ENCODE measurements at places on chromosomes 2 and 18.

DNA sequence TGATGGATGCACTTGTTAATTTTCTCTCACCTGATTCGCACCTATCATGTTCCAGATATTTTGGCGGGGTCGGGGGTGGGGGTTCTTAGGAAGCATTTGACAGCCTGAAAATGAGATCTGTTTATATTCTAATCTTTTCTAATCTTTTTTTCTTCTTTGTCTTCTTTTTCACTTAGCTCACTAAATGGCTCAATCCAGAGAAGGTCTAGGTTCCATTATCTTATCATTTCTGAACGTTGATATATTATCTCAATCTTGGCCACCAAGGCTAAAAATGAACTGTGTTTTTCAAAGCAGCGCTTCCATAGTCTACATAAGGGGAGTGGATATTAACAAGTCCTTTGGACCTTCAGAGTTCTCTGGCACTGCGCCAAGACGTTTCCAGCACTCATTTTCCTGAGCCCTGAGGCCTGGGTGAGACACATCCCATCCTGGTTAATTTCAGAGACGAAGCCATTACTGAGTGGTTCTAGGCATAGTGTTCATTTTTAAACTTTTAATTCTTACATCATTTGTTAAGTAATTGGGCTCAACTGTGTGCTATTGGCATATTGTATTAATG is 229.0 kb downstream of the SOX11 start:
- no peak for DNase-seq

DNA sequence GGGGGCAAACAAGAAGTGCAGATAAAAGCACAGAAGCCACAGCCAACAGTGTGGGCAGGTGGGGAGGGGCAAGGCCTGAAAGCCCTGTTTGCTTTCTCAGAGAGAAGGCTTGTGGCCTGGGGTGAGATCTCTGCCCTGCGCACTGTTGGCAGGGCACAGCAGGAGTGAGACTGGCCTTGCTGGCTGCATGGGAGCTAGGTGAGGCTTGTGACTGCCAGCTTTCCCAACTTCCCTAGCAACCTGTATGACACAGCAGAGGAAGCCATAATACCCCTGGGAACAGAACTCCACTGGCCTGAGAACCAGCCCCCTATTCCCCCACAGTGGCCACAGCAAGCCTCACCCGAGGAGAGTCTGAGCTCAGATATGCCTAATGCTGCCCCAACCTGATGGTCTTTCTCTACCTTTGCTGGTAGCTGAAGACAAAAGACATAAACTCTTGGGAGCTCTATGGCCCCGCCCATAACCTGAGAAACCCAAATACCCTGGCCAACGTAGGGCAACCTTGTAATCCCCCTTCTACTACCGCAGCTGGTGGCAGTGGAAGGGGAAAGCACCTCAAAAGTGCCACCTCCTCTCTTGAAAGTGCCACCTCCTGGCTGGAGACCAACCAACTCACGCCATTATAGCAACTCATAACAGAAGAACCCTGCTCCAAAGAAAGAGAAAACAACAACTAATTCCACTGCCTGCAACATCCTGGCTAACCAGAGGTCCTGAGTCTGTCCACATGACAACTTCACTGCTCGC is 44.4 kb downstream of the LCT start:
- DNase-seq = no peak

DNA sequence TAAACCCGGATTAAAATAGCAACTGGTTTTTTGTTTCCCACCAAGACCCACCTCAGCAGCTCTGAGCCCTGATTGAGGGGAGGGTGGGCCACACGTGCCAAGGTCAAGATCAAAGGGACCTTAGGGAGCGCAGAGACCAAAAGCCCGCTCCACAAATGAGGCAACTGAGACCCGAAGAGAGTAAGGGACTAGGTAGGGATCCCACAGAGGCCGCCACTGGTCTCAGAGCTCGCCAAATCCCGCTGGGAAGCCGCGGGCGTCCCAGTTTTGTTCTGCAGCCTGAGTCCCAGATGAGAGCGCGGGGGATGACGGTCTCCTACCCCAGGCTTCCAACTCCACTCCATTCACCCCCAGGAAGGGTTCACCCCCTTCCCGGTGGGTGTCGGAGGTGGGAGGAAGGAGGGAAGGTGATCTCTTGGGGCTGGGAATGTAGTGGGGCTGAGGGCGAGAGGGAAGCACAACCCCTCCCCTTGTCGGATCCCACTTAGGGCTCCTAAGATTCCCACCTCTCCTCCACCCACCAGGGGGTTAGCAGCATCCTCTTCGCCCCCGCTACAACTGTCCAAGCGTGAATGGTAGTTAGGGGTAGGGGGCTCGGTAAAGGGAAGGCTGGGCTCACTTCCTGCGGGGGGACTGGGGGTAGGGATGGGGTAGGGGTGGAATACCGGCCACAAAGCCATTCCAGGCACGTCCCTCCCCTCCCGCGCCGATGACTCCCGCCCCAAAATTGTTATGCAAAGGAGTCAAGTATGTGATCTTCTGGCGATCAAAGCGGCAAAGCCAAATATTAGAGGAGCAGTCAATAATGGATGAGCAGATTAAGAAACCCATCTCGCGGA is 7.3 kb upstream of the EN1 start:
- no peak for DNase-seq

DNA sequence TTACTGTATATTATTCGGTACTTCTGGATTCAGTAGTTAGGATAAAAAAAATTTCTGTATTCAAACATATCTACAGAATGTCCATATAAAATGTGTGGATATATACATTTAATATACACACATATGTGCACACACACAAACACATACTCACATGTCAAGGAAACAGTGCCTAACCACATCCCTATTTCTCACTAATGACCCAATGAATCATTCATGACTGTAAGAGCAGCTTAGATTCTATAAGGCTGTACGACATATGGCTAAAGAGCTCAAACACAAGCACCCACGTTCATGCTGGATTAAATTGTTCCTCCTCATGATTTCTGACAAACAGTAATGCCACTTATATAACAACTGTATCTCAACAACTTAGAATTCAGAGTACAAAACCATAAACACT is 457.3 kb downstream of the ADCYAP1 start:
- DNase-seq = no peak

DNA sequence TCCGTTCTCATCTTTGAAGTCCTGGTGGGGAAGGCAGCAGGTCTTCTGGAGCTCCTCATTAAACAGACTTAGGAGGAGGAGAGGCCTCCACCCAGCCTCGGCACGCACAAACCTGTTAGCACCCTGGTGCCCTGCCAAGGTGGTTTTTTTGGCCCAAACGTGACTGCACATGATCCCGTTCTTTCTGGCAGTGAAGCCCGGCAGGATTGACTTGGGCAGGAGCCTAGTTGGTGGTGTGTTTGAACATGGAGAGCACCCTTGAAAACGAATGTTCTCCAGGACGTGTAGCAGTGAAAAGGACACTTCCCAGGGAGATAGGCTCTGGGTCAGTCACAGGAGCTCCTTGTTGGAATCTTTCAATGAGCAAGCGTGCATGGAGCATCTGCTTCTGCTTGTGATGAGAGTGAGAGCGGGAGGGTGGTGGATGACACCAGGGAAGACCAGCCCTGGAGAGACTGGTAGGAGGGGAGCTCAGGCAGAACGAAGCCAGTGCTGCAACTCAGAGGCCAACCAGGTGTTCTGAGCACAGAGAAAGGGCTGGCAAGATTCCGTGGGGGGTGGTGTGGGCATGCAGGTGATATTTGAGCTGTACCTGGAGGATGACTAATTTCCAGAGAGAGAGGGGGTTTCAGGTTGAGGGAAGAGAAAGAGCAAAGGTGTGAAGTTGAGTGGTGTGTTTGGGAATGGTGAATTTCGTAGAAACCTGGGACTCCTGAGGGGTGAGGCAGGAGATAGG is 73.8 kb downstream of the TANC1 start:
- DNase-seq = no peak

- no peak for DNase-seq
Measured at GRCh38 chr2:62229082-62229605, 33.2 kb downstream of the B3GNT2 start.

DNA sequence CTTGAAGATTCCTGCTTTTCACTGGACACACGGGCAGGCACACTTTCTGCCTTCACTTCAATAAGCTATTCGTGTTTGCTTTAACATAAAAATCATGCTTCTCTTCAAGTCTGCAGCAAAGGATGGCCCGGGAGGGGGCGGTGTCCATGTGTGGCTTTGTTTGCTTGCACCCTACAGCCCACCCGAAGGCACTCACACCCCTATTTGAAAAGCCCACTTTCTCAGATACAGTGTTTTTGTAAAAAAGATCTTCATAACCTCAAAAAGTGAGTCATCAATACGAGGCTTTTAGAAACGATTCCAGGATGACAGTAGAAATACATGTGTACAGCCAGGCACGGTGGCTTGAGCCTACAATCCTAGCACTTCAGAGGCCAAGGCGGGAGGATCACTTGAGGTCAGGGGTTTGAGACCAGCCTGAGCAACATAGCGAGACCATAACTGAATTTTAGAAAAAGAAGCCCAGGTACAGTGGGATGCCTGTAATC is 36.5 kb upstream of the HPCAL1 start:
- DNase-seq = no peak

- DNase-seq = no peak
Measured at GRCh38 chr2:121104721-121105141, 180.3 kb downstream of the TFCP2L1 start.

- no peak for DNase-seq
Measured at GRCh38 chr2:205717999-205718398, 35.7 kb downstream of the NRP2 start.

Measured in stimulated activated CD4-positive, alpha-beta T cell treated with anti-CD3 and anti-CD28 coated beads, Interleukin-12 subunit alpha, Interleukin-12 subunit beta, amount 100 ng/mL, for 4 hours (primary cell).